ENCODE measurements at places on chromosomes 5 and 9.

DNA sequence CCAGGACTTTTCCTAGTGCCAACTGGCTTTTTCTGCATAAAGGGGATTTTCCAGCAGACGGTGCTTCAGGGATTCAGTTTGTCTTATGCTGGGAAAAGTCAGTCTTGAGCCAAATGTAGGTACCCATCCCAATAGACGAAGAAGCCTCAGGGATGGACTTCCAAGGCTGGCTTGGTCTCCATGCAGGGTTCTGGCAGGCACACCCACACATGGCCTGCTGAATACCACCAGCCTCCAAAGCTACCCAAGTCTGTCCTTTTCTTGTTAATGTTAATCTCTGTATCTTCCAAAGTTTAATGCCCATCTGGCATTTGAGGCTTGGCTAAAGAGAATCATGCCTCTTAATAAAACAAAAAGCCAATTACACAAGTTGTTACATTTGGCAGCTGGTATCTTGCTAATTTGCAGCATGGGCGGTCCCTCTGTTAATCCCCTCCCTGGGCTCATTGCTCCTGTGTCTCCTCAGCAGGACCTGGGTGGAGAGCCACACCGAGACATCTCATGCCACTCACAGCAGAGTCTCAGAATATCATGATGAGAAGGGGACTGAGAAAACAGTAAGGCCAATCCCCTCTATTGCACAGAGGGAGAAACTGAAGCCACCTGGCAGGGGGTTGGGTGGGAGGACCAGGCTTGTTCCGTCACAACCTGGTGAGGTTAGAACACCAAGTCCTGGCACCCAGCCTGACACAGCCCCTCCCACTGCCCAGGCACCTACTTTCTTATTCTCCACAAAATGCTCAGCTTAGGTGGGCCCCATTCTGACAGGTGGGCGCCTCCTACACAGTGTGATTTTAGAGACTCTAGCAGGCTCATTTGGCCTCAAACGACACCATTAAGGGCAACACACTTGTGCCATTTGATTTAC is 243.2 kb downstream of the FSTL4 start:
- DNase-seq: no peak

GRCh38 chr5:72837524-72838096 is 21.1 kb downstream of the TNPO1 start:
- DNase-seq: no peak

DNA sequence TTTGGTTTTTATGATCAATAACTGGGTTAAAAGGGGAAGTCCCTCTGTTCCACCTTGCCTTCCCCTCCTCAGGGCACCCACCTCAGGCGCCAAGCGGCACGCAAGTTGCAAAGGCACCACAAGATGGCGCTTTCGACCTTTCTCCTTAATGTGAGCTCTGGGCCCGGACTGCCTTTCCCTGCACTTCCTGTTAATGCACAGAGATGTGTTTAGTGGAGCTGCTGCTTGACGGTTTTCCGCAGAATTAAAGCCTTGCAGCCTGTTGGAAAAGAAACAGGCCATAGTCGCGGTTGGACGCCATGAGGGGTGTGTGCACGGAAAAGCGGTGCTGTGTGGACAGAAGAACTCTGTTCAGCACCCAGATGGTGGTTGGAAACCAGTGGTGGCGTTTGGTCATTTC is 17.9 kb downstream of the CXCL14 start:
- DNase-seq: peak; percentile 42

- no peak for DNase-seq
These were observed 119.6 kb upstream of the TAF11L2 start for GRCh38 chr5:17378346-17378997.

DNA sequence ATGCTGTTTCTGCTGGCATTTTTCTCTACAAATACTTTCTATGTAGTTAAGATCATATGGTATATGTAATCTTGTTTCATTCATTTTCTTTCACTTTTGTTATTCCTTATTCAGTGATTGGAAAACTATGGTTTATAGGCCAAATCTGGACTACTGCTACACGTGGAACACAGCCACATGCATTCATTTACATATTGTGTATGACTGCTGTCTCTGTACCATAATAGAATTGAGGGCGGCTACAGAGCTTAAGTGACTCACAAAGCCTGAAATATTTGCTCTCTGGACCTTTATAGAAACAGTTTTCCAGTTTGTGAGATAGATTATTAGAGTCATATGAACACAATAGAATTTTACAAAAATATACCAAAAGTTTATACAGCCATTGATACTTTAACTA is 133.6 kb upstream of the CDKN2B start:
- DNase-seq: no peak

DNA sequence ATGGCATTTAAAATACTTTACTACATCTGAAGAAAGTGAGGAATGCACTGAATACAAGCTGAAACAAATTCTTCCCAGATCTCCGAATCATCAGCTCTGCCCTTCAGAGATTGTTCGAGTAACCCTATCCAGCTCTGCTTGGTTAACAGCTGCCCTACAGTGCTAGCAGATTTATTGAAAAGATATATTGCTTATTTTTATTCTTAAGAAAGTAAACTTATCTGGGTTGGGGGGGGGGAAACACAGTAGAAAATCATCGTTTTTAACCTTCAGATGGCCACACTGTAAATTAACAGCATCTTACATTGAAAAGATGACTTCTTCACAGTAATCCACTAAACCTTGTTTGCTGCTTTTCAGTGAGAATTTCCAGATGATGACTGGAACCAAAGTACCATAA is 210.8 kb downstream of the NFIB start:
- no peak for DNase-seq

GRCh38 chr9:103867886-103868285 is 226.2 kb upstream of the SMC2 start:
- no peak for DNase-seq

DNA sequence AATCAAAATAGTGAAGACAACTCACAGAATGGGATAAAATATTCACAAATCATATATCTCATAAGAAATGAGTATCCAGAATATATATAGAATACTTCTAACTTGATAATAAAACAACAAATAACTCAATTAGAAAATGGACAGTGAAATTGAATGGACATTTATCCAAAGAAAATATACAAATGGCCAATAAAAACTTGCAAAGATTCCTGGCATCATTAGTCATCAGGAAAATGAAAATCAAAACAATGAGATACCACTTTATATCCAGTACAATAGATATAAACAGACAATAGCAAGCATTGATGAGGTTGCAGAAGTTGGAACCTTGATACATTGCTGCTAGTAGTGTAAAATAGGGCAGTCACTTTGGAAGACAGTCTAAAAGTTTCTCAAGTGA is 12.8 kb upstream of the TLR4 start:
- DNase-seq: no peak

DNA sequence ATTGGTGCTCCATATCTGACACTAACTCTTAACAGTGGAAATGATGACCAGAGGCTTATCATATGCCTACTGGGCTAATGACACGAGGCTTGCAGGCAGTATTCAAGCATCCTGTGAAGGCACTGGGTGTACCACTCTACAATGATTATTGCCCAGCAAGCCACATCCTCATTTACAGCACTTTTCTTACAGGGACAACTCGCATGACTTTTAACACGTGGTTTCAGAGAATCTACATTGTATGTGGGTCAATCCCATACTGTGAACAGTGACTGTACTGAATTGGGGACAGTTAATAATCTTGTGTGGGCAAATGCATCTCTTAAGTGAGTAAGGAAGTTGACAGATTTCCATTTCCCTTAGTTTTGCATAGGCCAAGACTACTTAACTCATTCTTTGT is 260.0 kb downstream of the TRPM3 start:
- DNase-seq: no peak

DNA sequence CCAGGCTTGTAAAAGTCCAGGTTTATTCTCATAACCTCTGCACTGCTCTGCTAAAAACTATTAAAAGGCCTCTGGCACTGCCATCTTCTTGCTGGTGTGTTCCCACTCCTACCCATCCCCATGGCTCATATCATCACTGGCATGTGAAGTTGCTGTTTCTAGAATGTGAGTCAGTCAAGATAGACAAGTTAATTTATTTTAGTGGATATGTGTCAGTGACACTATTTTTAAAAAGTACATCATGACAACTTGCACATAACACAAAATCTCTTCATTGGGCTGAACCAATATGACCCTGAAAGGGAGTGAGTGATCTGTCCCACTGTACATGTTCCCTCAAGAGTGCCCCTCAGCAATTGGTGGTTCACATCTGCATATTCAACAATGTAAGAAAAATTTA is 299.7 kb downstream of the NFIB start:
- DNase-seq: no peak

GRCh38 chr5:128304088-128304487 is 220.5 kb downstream of the SLC12A2 start:
- no peak for DNase-seq

DNA sequence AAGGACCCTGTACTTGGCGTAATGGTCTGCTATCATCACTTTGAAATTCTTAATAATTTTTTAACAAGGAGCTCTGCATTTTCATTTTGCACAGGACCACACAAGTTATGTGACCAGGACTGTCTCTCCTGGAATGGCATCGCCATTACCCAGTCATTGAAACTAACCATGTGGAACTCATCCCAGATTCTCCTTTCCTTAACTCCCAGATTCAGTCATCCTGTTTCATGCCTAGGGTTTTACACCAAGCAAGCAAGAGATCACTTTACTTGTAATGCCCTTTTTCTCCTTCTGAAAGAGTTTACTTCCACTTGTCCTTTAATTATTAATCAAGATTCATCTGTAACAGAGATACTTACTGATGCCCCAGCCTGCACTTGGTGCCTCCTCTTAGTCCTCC is 12.0 kb downstream of the FRMD3 start:
- DNase-seq: no peak

DNA sequence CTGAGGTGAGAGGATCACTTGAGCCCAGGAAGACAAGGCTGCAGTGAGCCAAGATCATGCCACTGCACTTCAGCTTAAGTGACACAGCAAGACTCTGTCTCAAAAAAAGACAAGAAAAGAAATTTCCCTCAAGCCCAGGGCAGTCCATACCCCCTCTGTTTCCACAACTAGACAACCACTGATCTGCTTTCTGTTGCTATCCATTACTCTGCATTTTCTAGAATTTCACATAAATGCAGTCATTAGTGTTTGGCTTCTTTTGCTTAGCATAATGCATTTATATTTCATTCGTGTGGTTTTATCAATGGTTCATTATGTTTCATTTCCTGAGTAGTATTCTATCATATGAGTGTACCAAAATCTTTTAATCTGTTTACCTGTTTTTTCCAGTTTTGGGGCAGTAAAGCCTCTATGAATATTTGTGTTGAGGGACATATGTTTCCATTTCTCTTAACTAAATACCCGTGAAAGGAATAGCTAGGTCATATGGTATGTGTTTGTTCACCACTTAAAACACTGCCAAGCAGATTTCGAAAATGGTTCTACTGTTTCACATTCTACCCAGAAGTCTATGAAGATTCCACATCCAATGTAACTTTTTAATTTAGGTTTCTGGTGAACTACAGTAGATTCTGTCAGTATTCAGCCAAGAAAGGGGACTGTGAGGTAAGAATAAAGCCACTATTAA is 271.8 kb downstream of the ZNF608 start:
- no peak for DNase-seq

DNA sequence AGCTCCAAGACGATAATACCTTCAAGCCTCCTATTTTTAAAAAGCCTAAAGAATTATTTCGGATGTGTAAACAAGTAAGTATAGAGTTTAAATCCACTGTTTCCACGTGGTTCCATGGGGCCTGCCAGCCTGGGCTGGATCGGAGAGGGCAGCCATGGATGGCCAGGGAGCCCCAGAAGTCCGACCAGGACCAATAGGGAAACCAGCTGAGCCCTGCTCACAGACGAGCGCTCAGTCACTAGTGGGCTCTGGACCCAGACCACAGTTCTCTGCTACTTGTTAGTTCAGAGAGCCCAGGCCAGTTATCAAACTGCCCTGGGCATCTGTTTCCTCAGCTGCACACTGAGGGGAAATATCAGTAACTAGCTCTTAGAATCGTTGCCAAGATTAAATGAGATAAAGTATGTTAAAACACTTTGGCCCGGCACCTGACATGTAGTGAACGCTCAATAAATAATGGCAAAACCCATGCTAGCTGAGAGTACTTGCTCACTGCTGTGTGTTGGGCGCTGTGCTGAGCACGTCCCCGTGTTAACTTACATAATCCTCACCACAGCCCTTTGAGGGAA is 124.8 kb downstream of the RGS3 start:
- no peak for DNase-seq

GRCh38 chr5:158430166-158430797 is 571.3 kb upstream of the CLINT1 start:
- no peak for DNase-seq

GRCh38 chr5:93717162-93717561 is 24.2 kb downstream of the POU5F2 start:
- DNase-seq: no peak

GRCh38 chr9:135825435-135826187 is 81.7 kb downstream of the CAMSAP1 start:
- DNase-seq: no peak

DNA sequence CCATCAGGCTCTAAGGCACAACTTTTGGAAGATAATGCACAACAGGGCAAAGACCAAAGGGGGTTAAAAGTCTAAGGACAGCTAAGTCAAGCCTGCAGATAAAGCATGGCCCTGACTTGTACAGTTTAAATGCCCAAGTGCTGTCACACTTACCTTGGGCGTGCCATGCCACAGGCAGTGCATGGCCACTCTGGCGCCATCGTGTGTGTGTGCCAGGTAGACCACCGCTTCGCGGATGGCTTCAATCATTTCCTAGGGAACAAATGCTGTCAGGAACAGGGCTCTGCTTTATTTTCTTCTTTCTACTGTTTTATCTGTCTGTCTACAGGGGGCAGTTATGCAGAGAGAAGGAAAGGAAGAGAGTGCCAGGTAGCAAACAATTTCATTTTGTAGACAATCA is 19.3 kb downstream of the PUM3 start:
- DNase-seq: no peak
